B cell (primary cell): ENCODE measurements at places on chromosomes 16 and 17. TPM values are rescaled to one million over a fixed set of nuclear protein-coding genes. Genes with fewer than 3 reads are reported as not detected.
A peak's percentile ranks its signal among the peaks of the same experiment; 100 is the strongest.

EPN3 gene
- not detected in 2 replicates for total RNA-seq

CES3 gene
- total RNA-seq = 0.32 and 0.42 TPM in 2 replicates

GRCh38 chr17:3038941-3039340 lies 24.5 kb downstream of the OR1D5 start:
- peaks cover 9% of the 10 kb centered on the region for H3K4me1 ChIP-seq
- no peak overlapping the region for H3K4me3 ChIP-seq
- H3K27me3 ChIP-seq = peaks cover 9% of the 10 kb centered on the region
- no peak for DNase-seq
- H3K27ac ChIP-seq = no peak overlapping the region
- H3K36me3 ChIP-seq = no peaks in the 10 kb centered on the region

DNA sequence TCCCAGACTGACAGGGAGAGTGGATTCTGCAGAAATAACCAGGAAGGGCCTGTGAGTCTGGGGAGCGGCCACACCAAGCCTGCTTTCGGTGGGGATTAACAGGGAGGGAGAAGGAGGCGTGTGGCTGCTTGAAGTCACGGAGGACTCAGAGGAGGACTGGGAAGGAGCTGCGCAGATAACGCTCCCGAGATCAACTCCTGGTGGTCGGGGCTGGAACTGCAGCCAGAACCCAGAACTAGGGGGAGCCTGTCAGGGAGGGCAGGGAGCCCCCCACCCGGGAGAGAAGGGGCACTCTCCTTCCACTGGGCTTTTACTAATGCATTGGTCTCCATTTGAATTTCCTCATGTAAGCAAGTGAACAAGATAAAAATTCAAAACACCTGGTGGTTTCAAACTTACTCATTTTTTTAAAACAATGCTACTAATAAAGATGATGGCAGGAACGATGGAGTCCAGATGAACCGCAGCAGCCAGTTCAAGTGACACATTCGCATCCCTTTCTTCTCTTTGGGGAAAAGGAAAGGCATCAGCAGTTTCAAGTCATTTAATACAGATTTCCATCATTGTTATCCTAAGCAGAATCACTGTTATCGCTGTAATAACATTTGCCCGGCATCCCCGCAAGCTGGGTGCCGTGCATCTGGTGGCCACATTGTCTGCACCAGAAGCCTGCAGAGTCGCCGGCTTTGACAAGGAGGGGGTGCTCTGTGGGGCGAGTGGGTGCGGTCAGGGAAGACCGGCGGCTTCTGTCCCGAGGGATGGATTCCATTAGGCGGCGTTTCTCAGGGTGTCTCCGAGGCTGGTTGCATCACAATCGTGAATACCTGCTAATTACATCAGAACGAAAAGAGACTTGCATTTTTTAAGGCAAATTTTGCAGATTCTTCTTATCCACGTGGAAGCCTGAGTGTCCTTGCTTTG lies 183.0 kb downstream of the FOXL1 start:
- H3K27me3 ChIP-seq = peaks cover 11% of the 10 kb centered on the region
- no peaks in the 10 kb centered on the region for H3K36me3 ChIP-seq
- no peak overlapping the region for H3K27ac ChIP-seq
- no peak overlapping the region for H3K4me3 ChIP-seq
- DNase-seq = peak; percentile 43

DNA sequence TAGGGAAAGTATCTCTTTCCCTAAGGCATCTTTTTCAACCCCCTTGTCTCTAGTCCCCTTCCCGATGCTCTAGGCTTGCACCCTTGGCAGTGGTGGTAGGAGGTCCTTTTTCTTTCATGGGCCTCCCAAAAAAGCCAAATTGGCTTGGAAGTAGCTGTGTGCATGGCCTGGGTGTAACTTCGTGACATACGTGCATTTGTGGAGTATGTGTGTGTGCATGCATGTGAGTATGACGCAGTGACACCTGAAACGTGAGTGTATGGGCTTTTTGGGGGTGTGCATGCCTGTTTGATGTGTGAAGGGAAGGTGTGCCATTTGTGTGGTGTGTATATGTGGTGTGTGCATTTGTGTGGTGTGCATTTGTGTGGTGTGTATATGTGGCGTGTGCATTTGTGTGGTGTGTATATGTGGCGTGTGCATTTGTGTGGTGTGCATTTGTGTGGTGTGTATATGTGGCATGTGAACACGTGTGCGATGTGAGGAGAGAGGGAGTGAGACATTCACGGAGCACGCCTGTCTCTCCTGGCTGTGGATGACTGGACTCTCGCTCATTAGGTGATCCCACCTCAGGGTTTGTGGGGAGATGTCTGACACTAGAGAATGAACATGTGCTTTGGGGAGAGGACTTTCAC lies 15.7 kb downstream of the IGFBP4 start:
- peaks cover 6% of the 10 kb centered on the region for H3K36me3 ChIP-seq
- H3K27me3 ChIP-seq = no peaks in the 10 kb centered on the region
- DNase-seq = no peak
- no peak overlapping the region for H3K27ac ChIP-seq
